ENCODE measurements at places on chromosomes 3 and 15. TPM values are rescaled to one million over a fixed set of nuclear protein-coding genes. Genes with fewer than 3 reads are reported as not detected.

Gene NR1I2
- total RNA-seq = under 0.01 TPM

Gene SLC28A1
- not detected for total RNA-seq

DNA sequence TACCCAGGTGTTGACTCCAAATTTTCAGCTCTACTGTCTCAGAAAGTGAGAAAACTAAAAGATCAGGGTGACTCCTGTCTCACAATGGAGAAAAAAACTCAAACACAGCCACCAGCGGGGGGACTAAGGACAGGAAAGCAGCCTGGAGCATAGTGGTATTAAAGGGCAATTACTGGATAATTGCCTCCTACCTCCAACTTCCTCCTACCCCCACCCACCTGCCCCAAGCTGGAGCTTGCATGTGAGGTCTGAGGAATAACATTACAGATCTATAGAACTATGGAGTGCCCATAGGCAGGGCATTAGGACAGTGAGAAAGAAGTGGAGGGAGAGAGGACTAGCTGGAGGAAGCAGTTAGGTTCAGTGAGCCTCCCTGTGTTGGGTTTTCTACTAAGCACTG lies 2.7 kb upstream of the PCCB start:
- DNase-seq = no peak

DNA sequence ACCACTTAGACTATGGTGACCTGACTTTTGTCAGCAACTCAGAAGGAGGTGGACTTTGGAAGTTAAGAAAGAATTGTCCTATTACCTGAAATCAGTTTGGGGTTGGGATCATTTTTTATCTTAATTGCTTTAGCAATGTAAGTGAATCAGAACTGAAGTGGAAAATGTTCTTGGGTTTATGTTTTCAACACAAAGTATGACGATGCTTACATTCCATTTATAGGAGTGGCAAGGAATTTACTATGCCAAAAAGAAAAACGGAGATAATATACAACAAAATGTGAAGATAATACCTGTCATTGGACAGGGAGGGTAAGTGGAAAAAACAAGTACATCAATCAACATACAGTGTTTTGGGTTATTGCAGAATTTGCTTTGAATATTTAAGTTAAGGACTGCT lies 116.1 kb downstream of the PDE8A start:
- no peak for DNase-seq

GRCh38 chr3:2099028-2099671 lies 484 bp downstream of the CNTN4 start:
- DNase-seq = no peak

GRCh38 chr3:9276761-9277370 lies 27.4 kb upstream of the SRGAP3 start:
- no peak for DNase-seq

DNA sequence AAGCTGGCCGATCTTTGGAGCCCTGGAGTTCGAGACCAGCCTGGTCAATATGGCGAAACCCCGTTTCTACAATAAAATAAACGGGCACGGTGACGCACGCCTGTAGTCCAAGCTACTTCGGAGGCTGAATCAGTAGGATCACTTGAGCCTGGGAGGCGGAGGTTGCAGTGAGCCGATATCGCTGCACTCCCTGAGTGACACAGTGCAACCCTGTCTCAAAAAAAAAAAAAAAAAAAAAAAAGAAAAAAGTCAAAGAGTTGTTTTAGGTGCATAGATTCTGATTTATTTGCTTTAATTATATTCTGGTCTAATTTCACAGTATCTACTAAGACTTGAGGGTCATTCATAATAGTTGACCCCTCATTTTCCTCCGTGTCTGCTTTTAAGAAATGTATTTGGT lies 1.7 kb downstream of the ARL13B start:
- DNase-seq = no peak

DNA sequence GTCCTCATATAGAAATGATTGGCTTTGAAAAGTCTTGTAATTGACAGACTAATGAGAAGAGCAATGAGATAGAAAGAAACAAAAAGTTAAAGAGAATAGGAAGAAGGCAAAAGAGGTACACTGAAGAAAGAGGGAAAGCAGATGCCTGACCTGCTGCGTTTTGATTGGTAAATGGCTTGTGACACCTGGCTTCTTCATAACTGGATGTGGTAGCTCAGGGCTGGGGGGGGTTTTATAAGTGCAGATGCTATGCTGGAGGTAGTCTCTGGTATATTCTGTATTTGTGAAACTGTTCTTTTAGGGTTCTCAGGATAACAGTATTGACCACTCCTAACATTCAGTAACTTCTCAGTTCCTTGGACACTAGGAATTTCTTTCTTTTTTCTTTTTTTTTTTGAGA lies 1.4 kb downstream of the STARD9 start:
- DNase-seq = peak; percentile 15

DNA sequence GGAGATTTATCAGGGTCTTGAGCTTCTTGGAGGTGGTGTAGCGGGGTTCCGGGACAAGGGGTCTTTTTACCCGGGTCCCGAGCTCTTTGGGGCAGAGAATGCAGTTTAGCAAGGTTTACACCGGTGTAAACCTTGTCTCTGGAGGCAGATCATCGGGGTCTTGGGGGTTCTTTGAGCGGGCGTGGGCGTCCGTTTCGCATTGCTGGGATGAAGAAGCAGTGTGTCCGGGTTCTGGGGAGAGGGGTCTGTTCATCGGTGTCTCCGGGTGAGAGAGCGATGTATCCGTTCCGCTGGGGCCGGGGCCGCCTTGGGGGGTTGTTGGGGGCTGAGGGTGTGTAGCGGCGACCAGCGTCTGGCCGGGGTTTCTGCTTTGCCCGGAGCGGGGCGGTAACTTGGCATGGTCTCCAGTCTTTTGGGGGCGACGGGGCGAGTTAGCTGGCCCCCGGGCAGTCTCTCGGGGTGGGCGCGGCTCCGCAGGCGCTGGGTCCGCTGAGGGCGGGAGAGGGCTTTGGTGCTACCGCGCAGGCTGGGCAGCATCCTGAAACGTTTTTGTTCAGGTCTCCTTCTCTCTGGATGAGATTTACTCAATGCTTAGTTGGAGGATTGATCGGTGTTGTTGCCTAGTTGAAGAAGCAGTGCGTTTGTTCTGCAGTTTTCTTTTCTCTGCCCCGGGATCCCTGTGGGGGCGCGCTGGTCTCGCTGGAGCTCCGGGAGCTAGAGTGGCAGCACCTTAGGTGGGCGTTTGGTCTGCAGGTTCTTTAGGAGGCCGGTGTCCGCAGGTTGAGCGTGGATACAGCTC lies 843 bp downstream of the GLCE start:
- DNase-seq = peak; percentile 59

- DNase-seq = no peak
These were observed 95.7 kb downstream of the OXSM start for GRCh38 chr3:25885544-25885943.

DNA sequence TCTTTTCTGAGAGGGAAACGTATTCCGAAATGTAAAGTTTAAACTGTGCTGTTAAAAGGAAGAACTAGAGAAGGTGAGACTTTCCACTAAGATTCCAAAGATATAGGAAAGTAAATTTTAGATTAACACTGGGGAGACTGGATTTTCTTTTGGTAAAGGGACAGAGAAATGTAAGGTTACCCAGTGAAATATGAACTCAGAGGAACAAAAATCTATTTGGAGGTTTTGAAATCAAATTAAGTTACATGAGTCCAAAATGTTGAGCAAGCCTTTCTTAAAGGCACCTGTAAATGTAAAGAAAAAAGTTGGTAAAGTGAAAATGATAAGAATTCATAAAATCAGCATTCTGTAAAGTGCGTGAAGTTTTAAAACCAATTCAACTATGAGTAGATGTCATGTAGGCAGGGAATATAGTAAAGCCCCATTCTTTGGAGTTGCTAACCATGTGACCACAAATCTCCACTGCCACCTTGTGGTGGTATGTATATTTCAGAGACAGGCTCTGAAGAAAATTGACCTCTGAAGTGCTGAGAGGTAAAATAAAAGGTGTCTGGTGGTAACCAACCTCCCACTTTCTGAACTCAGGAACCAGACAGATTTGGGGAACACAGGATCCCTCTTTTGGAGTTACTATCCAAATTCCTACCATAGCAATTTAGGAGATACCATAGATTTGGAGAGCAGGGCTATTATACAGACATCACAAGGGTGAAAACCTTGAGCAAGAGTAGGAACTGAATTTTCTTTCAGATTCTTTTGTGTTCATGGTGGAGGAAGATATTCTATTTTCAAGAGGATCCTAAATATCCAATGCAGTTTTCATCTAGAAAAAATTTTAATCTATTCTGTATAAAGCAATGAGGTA lies 215.3 kb downstream of the ROBO2 start:
- DNase-seq = peak; percentile 56

Measured in dermis blood vessel endothelial cell (primary cell).